ENCODE measurements at places on chromosomes 6 and 20.

- DNase-seq: peak; percentile 31
Measured at GRCh38 chr20:57514273-57514751, 10.6 kb downstream of the CTCFL start.

GRCh38 chr20:32451682-32452461 is 93.7 kb downstream of the ASXL1 start:
- DNase-seq: no peak

- DNase-seq: no peak
Measured at GRCh38 chr20:48621376-48622078, 206.3 kb downstream of the PREX1 start.

DNA sequence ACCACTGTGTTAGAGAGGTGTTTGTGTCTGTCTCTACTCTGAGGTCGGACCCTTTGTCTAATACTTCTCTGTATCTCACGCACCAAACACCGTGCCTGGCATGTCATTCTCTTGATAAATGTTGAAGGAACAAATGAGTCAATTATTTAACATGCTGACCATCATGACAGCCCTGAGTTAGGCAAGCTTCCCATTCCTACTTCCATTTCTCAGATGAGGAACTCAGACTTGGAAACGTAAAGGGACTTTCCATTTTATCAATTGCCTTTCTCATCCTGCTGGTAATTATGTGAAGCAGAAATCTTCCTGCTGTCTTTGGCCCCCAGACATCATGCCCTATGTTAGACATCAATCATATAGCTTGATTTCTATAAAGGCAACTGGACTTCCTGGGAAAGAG is 227.0 kb upstream of the ECI2 start:
- no peak for DNase-seq

- DNase-seq: no peak
Measured at GRCh38 chr6:80547827-80548226, 441.4 kb downstream of the BCKDHB start.

DNA sequence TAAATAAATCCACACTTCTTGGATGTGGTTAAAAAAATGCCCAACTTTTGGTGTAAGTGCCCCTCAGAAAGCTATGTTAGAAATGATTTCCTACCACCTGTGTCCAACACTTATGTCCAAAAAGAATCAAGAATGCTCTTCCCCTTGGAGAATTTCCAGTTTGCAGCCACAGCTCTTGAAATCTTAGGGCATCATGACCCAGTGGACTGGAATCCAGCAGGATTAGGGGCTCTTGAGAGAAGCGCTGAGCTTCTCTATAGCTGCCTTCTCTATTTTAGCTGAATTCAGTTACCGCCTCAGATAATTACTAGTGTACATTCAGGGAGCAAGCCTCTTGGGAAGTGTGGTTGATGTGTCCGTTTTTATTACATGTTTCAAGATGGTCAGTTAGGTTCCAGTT is 2.5 kb downstream of the PHACTR1 start:
- DNase-seq: no peak

GRCh38 chr6:164106345-164106769 is 691.8 kb downstream of the QKI start:
- no peak for DNase-seq

DNA sequence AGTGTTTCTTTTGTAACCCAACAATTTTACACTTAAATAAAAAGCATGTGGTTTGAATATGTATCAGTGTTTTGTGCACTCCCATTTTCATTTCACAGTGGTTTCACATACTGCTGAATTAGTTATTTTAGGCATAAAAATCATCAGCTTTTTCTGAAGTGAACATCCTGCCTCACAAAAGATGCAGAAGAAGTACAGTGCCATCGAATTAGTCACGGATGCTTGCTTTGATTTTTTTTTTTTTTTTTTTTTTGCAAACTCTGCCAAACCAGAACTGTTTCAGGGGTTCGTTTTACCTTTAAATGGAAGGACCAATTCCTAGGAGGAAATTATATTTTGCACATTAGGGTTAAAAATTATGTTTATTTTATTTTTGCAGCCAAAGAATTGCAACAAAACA is 158.6 kb downstream of the RPS12 start:
- no peak for DNase-seq

DNA sequence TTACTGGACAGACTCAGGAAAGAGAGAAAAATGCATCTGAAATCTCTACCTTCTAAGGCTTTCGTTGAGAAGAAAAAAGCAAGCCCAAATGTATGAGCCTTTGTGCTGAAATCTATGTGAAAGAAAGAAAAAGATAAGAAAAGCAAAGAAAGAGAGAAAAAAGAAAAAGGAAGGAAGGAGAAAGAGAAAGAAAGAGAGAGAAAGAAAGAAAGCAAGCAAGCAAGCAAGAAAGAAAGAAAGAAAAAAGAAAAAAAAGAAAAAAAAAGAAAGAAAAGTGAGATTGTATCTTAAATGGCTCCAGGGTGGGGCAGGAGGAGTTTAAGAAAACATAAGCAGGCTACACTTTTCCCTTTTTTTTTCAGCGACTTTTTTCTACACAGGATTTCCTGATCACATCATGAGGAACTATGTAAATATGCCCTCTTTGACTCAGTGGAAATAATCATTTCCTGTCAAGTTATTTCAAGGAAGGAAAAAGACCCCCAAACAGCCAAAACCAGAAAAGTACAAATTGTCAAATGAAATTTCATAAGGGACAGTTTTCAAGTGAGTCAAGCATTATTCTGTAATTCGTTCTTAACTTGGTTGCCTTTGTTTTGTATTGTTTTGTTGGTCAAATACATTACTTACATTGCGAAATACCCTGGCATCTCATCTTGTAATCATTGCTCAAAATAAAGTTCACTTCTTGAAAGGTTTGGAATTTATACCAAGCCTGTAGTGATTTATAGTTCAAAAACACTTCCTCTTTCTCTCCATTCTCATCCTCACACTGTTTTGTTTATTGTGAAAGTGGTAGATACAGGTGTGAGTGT is 79.5 kb upstream of the RNF217 start:
- DNase-seq: no peak

- no peak for DNase-seq
Measured at GRCh38 chr20:33624399-33624798, 37.7 kb upstream of the C20orf144 start.

GRCh38 chr6:86609549-86610388 is 327.6 kb upstream of the HTR1E start:
- no peak for DNase-seq

DNA sequence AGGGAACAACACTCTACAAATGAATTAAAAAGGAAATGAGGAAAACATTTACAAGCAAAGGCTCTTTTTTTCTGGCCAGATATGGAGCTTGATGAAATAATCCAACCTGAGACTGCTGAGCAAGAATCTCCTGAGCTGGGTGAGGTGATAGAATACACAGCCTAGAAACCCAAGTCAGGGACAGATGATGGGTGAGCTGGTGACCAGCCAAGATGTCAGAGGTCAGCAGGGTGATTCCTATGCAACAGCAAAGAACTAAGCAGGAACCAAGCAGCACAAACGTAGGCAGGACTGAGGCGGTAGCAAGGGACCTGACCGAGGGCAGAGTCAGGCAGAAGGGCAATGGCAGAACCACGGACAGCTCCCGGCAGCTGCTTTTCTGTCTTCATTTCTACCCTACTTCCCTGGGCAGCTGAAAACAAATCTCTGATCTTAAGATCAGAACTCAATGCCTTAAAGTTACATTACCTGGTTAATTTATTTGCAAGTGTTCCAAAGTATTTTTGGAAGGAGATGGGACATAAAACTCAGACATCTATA is 75.1 kb downstream of the CDC40 start:
- DNase-seq: no peak

DNA sequence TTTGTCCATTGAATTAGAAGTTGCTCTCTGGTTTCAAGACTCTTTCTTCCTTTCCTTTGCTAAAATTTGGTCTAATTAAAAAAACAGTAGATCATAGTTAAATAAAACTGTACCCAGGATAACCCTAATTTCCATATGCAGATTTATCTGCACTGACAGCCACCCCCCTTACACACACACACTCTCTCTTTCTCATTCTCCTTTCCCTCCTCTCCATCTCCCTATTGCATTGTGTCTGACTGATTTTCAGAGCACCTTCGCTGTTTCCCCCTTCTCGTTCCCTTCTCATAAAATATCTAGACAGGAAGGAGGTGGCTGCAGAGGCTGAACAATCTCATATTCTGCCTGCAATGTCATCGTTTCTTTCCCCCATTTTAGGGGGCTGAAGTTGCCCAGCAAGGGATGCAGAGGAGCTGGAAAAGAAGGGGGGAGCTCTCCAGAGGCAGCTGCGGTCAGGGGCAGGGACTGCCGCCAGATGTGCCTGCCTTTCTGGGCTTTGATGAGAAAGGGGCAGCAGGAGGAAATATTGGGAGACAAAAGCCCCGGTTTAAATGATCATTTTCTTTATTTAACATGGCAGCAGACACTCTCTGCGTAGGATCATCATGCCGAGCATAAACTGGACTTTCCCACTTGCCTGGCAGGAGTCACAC is 22.5 kb upstream of the MMS22L start:
- DNase-seq: no peak

DNA sequence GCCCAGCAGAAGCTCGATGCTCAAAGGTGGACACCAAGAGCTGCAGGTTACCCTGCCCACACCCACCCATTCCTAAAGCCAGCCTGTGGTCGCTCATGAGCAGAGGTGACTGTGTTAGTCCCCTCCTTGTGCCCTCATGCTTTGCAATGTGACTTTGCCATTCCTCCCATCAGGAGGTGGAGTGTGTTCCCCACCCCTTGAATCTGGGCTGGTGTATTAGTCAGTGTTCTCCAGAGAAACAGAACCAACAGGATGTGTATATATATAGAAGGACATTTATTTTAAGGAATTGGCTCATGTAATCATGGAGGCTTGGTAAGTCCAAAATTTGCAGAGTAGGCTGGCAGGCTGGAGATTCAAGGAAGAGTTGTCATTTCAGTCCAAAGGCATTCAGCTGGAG is 54.4 kb upstream of the RNF24 start:
- DNase-seq: no peak

- no peak for DNase-seq
Measured at GRCh38 chr6:21180155-21180554, 413.4 kb upstream of the SOX4 start.

GRCh38 chr6:156782691-156783320 is 5.6 kb downstream of the ARID1B start:
- no peak for DNase-seq

GRCh38 chr6:144344646-144345045 is 59.5 kb downstream of the UTRN start:
- DNase-seq: no peak

DNA sequence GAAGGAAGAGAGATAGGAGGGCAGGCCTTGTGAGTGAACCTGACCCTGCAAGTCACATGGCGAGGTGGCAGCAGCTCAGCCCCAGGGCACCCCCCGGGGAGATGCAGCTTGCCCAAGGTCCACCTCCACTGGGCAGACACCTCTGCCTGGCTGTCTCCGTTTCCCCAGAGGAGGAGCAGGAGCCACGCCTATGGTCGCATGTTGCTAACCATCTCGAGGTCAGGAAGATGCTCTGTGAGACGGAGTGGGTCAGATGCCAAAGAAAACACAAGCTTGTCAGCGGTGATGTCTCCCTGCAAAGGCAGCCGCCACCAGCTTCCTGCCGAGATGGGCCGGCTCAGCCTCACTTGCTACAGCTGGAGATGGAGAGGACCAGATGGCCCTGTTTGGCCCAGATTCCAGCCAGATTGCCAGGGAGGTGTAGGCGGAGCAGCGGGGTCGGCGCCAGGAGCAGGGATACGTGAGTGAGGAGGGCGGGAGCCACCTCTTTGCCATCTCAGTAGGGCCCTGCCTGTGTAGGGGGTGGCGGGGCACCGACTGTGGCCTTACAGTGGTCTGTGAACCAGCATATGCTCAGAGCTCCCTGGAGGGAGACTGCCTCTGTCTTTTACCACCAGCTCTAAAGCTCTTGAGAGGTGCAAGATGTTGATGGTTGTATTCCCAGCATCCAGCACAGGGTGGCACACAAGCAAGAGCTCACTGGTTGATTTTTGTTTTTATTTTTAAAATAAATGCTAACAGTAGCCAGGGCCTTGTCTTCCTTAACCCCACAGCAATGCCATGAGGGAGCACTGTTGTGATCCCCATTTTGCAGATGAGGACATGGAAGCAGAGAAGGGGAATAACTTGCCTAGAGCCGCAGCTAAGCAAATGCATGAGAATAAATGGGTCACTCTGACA is 42.9 kb upstream of the FAM83D start:
- no peak for DNase-seq

GRCh38 chr6:127342946-127343808 is at the start of gene ECHDC1:
Gene ECHDC1, minus strand, starts transcription at chr6:127343609. Its CDS starts 12,581 bp downstream, at chr6:127331028.
- peak; percentile 28 for DNase-seq

DNA sequence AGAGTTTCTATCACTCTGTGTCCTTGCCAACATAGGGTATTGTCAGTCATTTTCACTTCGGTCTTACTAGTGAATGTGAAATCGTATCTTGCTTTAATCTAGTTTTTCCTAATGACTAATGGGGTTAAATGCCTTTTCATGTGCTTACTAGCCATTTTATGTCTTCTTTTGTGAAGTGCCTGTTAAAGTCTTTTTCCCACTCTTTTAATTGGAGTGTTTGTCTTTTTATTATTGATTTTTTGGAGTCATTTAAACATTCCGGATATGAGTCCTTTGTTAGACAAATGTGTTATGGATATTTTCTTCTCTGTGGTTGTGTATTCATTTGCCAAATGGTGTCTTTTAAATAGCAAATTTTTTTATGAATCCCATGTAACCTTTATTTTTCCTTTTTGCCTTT is 194.6 kb downstream of the CDH26 start:
- DNase-seq: no peak

- DNase-seq: no peak
Measured at GRCh38 chr20:24382743-24383142, 86.7 kb upstream of the SYNDIG1 start.

DNA sequence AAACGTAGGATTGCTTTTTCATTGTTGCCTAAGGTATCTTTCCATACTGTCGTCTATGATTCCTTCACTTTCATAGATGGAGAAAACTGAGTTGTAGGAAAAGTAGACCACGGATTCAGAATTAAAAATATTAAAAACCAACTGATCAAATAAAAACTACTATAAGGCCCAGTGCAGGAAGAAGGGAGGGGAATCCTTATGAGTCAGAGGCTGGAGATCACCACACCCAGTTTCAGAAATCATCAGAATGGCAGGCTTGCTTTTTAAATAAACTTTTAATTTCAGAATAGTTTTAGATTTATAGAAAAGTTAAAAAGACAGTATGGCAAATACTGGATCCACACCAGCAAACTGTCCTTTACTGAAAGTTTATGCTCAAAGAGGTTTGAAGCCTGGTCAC is 32.0 kb upstream of the POPDC3 start:
- DNase-seq: no peak
